Right atrium auricular region (tissue), 2 donors: ENCODE measurements at places on chromosomes 11 and 22. TPM values are rescaled to one million over a fixed set of nuclear protein-coding genes. Genes with fewer than 3 reads are reported as not detected.

MUC2 gene
- total RNA-seq, result not detected

OR52A1 gene
- not detected for total RNA-seq

LRRC55 gene
- total RNA-seq, result not detected

C11orf97 gene
- total RNA-seq, result not detected

APOA4 gene
- not detected for total RNA-seq

MAJIN gene
- total RNA-seq, result not detected

IGF2 gene
- total RNA-seq, result 61.9 TPM

- H3K4me1 ChIP-seq, result no peaks in the 10 kb centered on the region
- H3K27ac ChIP-seq, result no peak overlapping the region
- no peaks in the 10 kb centered on the region for H3K27me3 ChIP-seq
- peaks cover 77% of the 10 kb centered on the region for H3K36me3 ChIP-seq
- H3K4me3 ChIP-seq, result no peak overlapping the region
Measured at GRCh38 chr11:111722501-111722900, 43.7 kb downstream of the PPP2R1B start.

DNA sequence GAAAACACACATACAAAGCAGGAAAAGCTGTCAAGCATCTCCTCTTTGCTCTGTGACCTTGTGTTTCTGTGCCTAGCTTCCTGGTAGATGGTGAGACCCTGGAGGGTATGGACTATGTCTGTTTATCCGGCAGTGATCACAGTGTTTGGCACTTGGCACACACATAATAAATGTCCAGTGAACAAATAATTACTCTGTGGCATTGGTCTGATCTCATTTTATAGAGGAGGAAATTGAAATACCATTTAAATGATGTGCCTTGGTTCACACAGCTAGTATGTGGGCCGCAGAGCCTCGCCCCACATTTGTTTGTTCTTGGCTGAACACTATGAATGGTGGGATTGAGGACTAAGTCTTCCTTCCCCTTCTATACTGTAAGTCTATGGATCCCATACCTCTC lies 104.7 kb upstream of the SPON1 start:
- H3K4me1 ChIP-seq, result no peaks in the 10 kb centered on the region
- no peak overlapping the region for H3K27ac ChIP-seq
- H3K36me3 ChIP-seq, result no peaks in the 10 kb centered on the region
- H3K27me3 ChIP-seq, result no peaks in the 10 kb centered on the region
- no peak for DNase-seq

GRCh38 chr22:28574159-28574788 lies 105.4 kb downstream of the TTC28 start:
- no peaks in the 10 kb centered on the region for H3K27me3 ChIP-seq
- H3K4me1 ChIP-seq, result no peaks in the 10 kb centered on the region
- H3K36me3 ChIP-seq, result no peaks in the 10 kb centered on the region
- no peak overlapping the region for H3K4me3 ChIP-seq
- no peak overlapping the region for H3K27ac ChIP-seq

- H3K4me3 ChIP-seq, result peak overlapping the region; percentile 94
- H3K27me3 ChIP-seq, result no peaks in the 10 kb centered on the region
- H3K27ac ChIP-seq, result peak overlapping the region; percentile 98
- H3K4me1 ChIP-seq, result peaks cover 47% of the 10 kb centered on the region
- DNase-seq, result no peak
- peaks cover 38% of the 10 kb centered on the region for H3K36me3 ChIP-seq
Measured at GRCh38 chr22:36386900-36387708, 663 bp downstream of the MYH9 start.

DNA sequence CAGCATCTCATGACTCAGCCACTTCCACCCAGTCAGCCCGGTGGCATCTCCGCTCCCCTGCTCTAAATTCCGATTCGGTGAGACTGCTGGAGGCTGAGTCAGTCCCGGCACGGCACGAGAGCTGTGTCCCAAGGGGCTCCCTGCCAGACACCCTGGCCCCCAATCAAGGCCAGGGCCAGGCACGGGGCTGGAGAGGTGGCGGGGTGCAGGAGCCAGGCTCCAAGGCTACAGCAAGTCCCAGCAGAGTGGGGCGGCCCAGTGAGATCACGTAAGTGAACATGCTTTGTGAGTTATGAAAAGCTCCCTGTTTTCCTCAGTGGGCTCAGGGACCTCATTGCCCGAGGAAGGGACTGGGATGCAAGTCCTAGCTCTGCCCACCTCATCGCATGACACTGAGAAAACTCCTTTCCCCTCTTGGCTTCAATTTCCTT lies 3.0 kb downstream of the C11orf68 start:
- H3K4me1 ChIP-seq, result peaks cover 62% of the 10 kb centered on the region
- no peaks in the 10 kb centered on the region for H3K36me3 ChIP-seq
- no peak overlapping the region for H3K4me3 ChIP-seq
- peak; percentile 96 for DNase-seq
- peak overlapping the region; percentile 97 for H3K27ac ChIP-seq
- no peaks in the 10 kb centered on the region for H3K27me3 ChIP-seq

DNA sequence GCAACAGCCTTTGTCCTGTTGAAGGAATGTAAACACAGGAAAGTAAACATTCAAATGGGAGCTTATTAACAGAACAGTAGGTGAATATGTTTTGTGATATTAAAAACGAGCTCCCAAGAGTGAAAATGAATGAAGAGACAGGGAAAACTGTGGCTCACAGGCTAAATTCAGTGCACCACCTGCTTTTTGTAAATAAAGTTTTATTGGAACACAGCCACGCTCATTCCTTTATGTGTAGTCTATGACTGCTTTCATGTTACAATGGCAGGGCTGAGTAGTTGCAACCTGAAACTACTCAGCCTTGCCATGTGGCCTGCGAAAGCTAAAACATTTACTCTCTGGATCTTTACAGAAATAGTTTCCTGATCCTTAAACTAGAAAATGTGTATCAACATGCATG lies 136.9 kb downstream of the MYO18B start:
- no peaks in the 10 kb centered on the region for H3K27me3 ChIP-seq
- H3K27ac ChIP-seq, result no peak overlapping the region
- H3K4me1 ChIP-seq, result no peaks in the 10 kb centered on the region
- H3K36me3 ChIP-seq, result peaks cover 69% of the 10 kb centered on the region
- DNase-seq, result no peak

DNA sequence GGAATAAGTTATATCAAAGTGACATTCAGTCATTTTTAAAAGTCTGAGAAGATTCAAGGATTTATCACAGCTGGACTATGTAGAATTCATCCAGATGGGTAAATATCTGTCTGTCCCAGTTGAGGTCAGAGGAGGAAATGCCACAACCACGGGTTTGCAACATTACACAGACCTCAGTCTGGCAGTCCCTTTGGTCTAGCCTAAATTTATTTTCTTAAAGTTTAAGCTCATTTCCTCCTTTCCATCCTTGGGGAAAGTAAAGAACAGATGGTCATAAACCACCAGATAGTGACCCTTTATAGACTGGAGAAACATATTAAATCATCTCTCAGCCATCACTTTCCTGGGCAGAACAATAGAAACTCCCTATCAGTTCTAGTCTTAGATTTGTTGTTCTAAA lies 238.4 kb upstream of the DDI1 start:
- no peaks in the 10 kb centered on the region for H3K36me3 ChIP-seq
- peaks cover 17% of the 10 kb centered on the region for H3K4me1 ChIP-seq
- H3K27me3 ChIP-seq, result no peaks in the 10 kb centered on the region
- peak overlapping the region; percentile 33 for H3K27ac ChIP-seq
- H3K4me3 ChIP-seq, result no peak overlapping the region

GRCh38 chr11:9680028-9680427 lies 16.2 kb downstream of the SWAP70 start:
- no peaks in the 10 kb centered on the region for H3K36me3 ChIP-seq
- H3K27me3 ChIP-seq, result no peaks in the 10 kb centered on the region
- H3K27ac ChIP-seq, result no peak overlapping the region
- H3K4me1 ChIP-seq, result peaks cover 10% of the 10 kb centered on the region
- DNase-seq, result no peak
- H3K4me3 ChIP-seq, result no peak overlapping the region

- H3K4me1 ChIP-seq, result no peaks in the 10 kb centered on the region
- no peak overlapping the region for H3K27ac ChIP-seq
- H3K36me3 ChIP-seq, result no peaks in the 10 kb centered on the region
- no peak for DNase-seq
Measured at GRCh38 chr11:69797156-69797555, 22.0 kb upstream of the FGF4 start.

GRCh38 chr11:59000003-59000402 lies 60.7 kb downstream of the GLYATL1 start:
- H3K36me3 ChIP-seq, result no peaks in the 10 kb centered on the region
- H3K27me3 ChIP-seq, result no peaks in the 10 kb centered on the region
- H3K27ac ChIP-seq, result no peak overlapping the region
- no peaks in the 10 kb centered on the region for H3K4me1 ChIP-seq
- DNase-seq, result no peak

- no peak overlapping the region for H3K4me3 ChIP-seq
- no peak overlapping the region for H3K27ac ChIP-seq
- H3K27me3 ChIP-seq, result no peaks in the 10 kb centered on the region
Measured at GRCh38 chr22:47963660-47964059, 1201.2 kb downstream of the TBC1D22A start.

GRCh38 chr22:48153726-48154125 lies 1391.3 kb downstream of the TBC1D22A start:
- no peak overlapping the region for H3K27ac ChIP-seq
- DNase-seq, result no peak
- H3K4me3 ChIP-seq, result no peak overlapping the region
- no peaks in the 10 kb centered on the region for H3K27me3 ChIP-seq
- no peaks in the 10 kb centered on the region for H3K36me3 ChIP-seq
- no peaks in the 10 kb centered on the region for H3K4me1 ChIP-seq

DNA sequence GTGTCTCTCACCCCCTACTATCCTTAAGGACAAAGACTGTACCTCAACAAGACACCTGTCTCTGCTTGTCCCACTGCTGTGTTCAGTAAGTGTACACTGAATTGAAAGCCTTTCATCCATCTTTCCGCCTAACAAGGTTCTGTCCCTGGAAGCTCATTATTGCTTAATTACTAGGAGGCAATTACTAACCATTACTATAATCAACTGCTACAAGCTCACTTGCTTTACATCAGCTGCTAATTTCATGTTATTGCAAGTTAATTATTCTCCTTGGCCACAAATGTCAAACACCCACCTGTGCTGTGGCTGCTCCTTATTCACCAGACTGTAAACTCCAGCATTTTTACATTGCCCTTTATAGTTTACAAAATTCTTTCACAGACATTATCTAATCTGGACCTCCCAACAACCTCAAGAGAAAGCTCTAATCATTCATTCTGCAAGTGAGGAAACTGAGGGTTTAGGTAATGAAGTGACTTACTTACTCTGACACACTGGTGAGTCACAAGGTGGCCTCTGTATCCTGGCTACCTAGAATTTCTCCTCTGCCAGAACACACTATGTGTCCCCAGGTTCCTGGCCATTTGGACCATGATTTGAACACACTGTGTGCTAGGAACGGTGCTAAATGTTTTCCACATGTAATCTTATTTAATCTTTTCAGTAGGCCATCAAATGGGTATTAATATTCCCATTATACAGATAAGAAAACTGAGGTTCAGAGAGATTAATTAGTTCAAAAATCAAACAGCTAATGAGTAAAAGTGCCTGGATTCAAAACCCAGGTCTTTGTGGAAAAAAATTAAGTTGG lies 66.7 kb downstream of the RAB30 start:
- no peak overlapping the region for H3K27ac ChIP-seq
- H3K27me3 ChIP-seq, result no peaks in the 10 kb centered on the region
- DNase-seq, result no peak
- no peak overlapping the region for H3K4me3 ChIP-seq

DNA sequence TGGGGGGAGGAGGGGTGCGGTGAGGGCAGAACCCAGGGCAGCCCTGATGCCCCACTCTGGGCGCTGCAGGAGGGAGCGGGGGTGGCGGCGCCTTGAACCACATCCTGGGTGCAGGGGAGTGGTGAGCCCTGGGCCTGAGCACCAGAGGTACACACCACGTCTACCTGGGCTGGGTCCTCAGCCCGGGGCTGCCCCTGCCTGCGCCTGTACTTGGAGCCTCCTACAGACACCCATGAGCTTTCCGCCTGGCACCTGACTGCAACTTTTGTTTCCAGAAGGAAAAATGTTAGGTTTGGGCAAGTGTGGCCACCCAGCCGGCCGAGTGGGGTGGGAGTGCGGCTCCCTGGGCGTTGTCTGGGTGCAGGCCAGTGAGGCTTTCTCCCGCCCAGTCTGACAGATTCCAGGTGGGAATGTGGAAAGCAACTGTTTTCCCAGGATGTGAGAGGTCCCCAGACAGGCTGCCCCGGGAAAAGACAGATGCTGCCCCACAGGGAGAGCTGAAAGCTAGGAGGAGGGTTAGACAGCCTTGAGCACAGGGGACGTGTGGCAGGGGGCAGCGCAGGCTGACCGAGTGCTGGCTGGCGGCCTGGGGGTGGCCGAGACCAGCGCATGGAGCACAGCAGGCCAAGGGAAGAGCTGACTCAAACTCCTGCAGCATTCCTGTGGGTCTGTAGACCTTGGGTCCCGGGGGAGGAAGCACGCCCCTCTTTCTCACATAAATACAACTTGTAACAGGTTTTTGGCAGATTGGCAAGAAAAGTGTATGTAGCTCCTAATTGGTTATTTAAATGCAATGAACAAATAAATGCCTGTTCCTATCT lies 44.1 kb downstream of the GNB1L start:
- peaks cover 4% of the 10 kb centered on the region for H3K4me1 ChIP-seq
- H3K36me3 ChIP-seq, result no peaks in the 10 kb centered on the region
- no peak for DNase-seq
- no peak overlapping the region for H3K27ac ChIP-seq

DNA sequence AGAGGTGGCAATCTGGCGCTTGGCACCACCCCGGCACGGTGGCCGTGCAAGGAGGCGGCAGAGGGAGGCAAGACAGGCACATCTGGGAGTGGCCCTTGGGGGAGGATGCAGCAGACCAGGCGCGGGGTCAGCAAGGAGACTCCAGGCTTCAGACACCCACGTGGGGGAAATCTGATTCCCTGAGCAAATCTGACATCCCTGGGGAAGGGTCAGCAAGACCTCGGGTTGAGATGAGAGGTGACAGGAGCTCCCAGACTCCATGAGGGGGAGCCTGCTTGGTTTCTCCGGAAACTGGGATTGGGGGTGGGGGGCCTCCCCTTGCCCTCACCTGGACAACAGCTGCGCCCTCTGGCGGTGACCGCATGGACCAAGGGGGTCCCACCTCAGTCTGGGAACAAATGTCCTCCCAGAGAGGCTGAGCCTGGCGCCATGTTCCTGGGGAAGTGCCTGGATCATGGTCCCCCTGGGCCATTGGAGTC lies 4.0 kb upstream of the RCOR2 start:
- no peak overlapping the region for H3K4me3 ChIP-seq
- H3K27ac ChIP-seq, result peak overlapping the region; percentile 95
- no peaks in the 10 kb centered on the region for H3K27me3 ChIP-seq
- H3K4me1 ChIP-seq, result no peaks in the 10 kb centered on the region

DNA sequence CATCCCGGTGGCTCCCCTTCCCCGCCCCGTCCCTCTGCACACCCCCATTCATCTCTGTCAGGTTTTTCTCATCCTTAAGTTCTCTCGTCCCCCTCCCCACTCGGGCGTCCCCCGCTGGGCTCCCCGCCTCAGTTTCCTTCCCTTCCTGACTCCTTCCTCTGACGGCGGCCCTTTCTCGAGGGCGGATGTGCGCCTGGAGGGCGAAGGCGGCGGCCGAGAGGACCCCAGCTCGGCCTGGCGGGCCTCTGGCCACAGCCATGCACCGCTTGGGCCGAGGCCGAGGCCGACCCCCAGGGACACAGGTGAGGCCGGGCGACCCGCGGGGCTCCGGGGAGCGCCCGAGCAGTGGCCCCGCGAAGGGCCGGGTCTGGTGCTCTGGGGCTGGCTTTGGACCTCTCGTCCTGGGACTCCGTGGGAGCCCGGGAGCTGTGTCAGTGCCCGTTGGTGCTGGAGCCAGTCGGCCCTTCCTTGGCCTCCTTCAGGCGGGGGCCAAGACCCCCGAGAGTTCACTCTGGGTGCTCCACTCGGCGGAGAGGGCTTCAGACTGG lies 2.9 kb downstream of the PHLDB1 start:
- H3K27me3 ChIP-seq, result no peaks in the 10 kb centered on the region
